ENCODE measurements at places on chromosomes 5 and 9. TPM values are rescaled to one million over a fixed set of nuclear protein-coding genes. Genes with fewer than 3 reads are reported as not detected.

STPG3 gene
- not detected for total RNA-seq

GNA14 gene
- 2.1 TPM for total RNA-seq

SYNPO gene
- 7.7 TPM for total RNA-seq

HTR1A gene
- not detected for total RNA-seq

GRCh38 chr5:103347716-103348423 lies 89.3 kb downstream of the MACIR start:
- DNase-seq, result no peak

DNA sequence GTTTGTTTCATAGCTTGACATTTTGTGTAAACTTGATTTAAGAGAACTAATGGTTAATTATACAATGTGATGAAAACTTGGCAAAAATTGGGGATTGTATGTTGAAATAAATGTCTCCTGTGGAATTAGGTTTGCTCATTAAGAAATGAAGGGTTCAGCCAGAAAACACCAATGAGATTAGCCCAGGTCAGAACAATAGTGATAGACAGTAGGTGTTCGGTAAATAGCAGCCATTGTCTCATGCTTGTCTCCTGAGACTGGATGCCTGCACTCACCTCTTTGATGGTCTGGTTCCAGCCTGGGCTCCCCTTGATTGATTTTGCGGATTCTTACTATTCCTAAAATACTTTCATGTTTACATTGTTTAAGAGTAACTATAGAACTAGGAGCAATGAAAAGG lies 135.5 kb downstream of the FBN2 start:
- no peak for DNase-seq

Data from muscle of leg (tissue), 16 donors.